ENCODE measurements at places on chromosomes 5 and 9. TPM values are rescaled to one million over a fixed set of nuclear protein-coding genes. Genes with fewer than 3 reads are reported as not detected.
A peak's percentile ranks its signal among the peaks of the same experiment; 100 is the strongest.

FOXI1 gene
- 0.58 TPM for total RNA-seq

DNA sequence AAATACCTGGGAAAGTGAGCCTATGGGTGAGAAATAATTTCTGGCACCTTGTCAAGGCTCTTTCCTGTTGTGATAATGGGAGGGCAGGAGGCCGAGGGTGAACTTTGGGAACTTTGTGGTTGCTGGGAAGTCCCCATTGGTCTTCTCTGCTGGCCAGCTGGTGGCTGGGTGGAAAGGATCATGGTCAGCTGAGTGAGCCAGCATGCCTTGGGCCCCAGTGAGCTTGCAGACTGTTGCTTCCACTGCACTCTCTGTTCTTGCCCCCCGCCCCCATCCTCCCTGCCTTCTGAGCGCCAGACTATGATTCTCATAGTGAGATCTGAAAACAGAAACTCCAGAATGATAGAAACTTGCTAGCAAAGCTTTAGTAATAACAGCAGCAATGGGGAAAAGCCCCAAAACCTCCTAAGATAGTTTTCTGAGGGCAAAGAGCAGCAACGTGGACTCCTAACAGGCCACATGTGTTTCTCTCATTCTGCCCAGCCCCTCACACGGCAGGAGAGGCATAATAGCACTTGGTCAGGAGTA lies 139.2 kb upstream of the SMARCA2 start:
- ATAC-seq = no peak

GRCh38 chr5:112316006-112316405 lies 103.1 kb downstream of the EPB41L4A start:
- no peak for ATAC-seq

- ATAC-seq = no peak
Observed at GRCh38 chr9:8374471-8374870, 574.9 kb upstream of the DMAC1 start.

GRCh38 chr5:76763136-76763535 lies 47.2 kb downstream of the F2R start:
- no peak for ATAC-seq

- ATAC-seq = peak; percentile 11
Observed at GRCh38 chr9:136978073-136978864, 965 bp downstream of the PTGDS start.

DNA sequence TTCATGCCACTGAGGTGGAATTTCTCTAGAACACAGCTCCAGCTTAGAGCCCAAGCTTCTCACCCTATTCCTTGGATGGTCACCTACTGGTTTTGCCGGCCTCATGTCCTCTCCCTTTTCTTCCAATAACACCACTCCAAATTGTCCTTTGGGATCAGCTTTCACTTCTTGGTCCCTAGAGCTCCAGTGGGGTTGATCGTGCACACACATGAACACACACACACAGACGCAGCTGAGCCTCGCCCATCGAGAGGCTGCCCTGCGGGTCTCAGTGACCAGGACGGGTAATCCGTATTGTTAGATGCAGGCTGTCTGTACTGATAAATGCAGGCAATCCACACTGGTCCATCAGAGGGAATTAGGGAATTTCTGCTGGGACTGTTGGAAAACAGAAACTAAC lies 6.9 kb downstream of the COL23A1 start:
- ATAC-seq = no peak

Measured in motor neuron (in vitro differentiated cells).